ENCODE measurements at places on chromosomes 5 and 9.

DNA sequence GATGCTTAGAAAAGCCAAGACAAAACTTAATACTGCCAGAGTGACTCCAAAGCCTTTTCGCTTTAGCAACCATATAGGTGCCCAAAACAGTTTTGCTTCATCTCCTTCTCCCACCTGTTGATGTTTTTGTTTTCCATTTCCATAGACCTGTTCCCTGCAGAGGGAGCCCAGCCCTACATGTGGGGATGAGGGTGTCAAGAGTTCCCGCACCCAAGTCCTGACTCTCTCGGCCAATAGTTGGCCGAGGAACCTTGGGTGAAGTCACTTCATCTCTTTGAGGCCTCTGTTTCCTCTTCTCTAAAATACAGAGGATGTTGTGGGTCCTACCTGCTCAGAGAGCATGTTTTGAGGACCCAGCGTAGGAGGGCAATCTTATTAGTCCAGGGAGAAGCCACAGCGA, 38.5 kb upstream of the LCP2 start:
- DNase-seq: no peak

DNA sequence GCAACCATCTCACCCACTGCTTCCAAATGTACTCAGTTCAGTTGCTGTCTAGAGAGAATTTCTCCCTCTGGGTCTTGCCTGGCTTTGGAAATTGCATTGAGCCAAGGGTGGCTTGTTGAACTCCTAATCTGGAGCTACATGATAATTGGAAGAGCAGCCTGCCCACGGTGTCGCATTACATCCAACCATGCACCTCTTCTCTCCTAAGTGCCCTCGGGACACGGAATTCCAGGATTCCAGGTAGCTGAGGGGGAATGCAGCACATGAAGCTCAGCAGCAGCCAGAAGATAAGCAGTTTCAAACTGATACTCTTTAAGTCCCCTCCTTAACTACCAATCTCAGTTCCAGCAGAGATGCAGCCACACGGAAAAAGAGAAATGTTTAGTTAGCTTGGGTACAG, 509.4 kb upstream of the KLF4 start:
- DNase-seq: no peak

GRCh38 chr5:158164296-158165047, 305.5 kb upstream of the CLINT1 start:
- no peak for DNase-seq

GRCh38 chr5:38590838-38591522, 34.5 kb upstream of the LIFR start:
- DNase-seq: no peak

- no peak for DNase-seq
These were observed 28.5 kb downstream of the ZNF131 start for GRCh38 chr5:43149231-43149630.

DNA sequence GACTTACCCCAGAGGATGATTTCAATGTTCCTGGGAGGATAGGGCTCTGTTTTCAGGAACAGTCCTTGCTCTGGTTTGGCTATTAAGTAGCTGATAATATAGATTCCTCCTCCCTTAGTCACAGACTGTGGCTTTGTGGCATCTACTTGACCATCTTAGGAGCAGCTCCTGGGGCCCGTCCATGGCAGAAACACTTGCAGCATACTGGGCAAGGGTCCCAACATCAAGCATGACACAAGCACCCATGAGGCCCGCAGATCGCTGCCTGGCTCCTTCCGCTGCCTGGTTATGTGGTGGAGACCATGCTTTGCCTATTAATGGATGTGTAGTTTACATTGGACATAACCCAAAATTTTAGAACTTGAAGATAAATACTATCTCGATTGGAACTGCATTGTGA, 170.1 kb downstream of the ICE1 start:
- no peak for DNase-seq

DNA sequence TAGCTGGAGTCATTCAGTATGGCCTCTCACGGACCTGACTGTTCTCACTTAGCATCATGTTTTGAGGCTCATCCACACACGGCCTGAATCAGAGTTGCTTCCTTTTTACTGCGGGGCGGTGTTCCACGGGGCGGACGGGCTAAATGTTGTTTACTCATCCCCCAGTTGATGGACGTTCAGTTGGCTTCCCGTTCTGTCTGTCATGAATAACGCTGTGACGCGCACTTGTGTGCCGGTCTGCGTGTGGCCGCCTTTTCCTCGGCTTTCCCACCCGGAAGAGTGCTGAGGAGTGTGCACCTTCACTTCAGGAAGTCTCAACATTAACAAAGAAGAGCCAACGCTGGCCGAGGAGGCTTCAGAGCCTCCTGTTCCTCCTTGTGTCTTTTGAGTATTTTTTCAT, 39.0 kb upstream of the IRX4 start:
- DNase-seq: no peak

- no peak for DNase-seq
These were observed 195.9 kb upstream of the TRIM32 start for GRCh38 chr9:116491219-116491618.

DNA sequence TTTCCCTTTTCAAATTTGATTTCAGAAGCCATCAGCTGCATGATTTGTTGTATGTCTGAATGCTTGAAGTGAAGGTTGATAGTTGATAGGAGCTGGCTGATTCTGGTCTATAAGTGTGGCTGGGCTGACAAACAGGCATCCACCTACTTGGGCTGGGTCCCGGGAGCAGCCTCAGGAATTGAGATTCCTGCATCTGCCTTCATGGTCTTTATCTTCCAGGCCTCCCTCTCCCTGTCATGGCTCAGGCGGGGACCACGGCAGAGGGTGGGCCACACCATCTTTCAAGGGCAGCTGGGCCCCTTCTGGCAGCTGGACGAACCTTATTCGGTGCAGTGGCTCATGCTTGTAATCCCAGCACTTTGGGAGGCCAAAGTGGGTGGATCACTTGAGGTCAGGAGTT, 55.9 kb downstream of the ROPN1L start:
- no peak for DNase-seq

DNA sequence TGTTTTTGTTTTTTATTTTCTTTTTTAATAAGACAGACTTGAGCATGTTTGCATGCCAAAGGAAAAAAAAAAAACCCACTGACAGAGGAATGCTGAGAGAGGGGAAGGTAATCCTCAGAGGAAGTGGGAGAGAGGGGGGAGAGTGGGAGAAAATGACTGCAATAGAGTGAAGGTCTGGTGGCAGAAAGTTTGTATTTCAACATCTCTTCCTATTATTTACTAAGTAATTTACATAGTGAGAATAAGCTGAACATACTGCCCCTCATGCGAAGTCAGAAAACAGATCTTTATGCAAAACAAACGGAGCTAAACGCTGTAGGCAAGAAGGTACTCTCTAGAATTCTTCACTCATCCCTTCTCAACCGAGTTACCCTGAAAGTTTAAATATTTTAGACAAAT, 45.0 kb downstream of the ELL2 start:
- no peak for DNase-seq

DNA sequence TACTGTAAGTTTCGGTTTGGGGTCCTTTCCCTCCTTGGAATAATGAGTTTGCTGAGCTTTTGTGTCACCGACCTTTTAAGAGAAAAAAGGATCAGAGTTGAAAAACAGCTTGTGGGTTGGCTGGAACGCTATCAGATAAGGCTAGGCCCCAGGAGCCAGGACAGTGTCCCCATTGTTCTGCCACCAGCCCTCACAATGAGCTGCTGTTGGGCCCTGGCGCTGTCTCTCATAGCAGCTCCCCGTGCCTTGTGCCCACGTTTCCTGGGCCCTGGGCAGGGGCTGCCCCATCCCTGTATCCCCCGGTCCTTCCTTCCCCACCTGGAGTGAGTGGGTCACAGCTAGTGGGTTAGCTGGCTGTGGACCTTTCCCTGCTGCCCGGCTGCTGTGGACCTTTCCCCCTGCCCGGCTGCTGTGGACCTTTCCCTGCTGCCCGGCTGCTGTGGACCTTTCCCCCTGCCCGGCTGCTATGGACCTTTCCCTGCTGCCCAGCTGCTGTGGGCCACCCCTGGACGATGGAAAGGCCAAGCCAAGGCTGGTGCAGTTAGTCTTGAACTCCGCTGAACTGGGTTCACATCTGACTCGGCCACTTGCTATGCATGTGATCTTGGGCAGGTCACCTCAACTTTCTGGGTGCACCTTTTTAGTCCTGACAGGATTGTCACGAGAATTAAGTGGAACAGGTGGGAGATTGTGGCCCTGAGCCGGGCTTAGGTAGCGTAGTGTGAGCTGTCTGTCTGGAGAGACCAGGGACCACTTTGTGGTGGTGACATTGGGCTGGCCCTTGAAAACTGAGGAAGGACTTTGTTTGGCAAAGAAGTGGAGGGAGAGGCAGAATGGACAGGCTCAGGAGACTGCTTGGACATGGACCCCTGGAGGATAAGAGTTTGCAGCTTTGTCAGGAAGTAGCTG, 99.5 kb downstream of the DAB2IP start:
- DNase-seq: no peak

DNA sequence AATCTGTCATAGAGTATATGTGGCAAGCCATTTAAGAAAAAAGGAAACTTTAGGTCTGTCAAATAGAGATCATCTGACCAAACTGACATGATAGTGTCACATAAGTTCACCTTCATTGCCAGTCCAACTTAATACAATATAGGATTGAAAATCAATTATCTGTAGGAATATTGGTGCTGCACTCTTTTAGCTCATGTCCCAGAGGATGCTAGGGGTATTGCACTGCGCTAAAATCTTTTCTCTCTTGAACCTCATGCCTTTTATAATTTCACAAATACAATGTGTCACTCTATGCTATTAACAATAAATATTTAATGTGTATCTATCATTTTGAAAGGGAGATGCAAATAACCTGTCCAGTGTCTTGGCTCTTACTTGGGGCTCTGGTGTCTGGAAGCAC, 72.4 kb upstream of the FAM120A start:
- DNase-seq: no peak

DNA sequence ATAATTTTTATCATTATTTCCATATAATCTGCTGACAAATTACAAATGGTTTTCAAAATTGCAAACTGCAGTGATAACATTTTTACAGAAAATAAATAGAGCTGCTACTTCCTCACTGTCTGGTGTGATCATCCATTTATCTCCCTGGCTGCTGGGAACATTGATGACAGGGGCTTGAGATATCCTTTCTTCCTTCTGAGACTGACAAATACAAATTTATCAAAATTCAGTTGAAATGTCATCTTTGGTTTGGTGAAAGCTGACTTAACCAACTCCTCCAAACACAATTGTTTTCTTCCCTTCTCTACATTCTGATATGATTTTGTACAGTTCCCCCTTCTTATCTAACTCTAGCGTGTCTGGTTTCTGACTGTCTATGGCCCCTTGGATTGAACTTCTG, 611.8 kb upstream of the KLF4 start:
- DNase-seq: no peak

- no peak for DNase-seq
These were observed 848 bp downstream of the RAD50 start for GRCh38 chr5:132557478-132558172.

DNA sequence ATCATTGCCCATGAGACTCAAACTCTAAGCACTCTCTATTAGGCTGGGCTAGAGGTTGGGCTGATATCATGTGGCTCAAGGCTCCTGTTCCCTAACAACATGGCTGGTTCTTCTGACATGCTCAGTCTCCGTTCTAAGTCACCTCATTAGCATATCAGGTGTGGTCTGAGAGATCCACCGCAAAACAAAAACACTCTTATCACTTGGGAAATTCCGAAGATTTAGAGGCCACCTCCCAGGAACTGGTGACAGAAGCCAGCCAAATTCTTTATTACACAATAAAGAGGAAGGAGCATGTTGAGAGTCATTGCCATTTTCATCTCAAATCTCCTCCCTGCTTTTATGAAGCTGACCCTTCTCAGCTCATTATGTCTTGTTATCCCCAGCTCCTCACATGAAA, 107.6 kb downstream of the MSX2 start:
- no peak for DNase-seq

DNA sequence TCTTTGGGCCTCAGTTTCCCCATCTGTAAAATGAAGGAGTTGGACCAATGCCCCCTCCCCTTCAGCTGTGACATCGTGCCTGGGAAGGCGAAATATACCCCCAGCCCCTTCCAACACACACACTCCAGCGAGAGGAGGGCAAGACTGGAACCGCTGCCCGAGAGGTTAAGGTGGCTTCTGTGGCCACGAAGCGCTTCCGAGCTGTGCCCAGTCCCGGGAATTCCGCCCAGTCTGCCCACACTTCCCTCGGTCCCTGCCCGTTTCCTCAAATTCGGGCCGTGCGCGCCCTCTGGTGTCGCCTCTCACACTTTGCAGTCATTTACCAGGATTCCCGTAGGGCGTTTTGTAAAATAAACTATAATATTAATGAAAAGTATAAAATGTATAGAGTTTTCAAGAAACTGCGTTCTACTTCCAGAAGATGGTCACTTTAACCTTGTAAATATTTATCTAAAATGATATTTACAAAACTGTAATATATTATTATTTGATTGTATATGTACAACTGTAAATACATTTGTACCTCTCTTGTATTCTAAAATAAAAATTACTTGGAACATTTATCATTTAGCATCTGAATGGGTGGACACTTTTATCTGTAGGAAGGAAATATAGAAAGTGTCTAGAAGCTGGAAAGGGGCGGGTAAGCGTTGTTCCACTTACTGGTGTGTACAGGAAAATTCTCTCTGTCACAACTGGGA, 11.0 kb upstream of the EXOSC2 start:
- DNase-seq: peak; percentile 80

DNA sequence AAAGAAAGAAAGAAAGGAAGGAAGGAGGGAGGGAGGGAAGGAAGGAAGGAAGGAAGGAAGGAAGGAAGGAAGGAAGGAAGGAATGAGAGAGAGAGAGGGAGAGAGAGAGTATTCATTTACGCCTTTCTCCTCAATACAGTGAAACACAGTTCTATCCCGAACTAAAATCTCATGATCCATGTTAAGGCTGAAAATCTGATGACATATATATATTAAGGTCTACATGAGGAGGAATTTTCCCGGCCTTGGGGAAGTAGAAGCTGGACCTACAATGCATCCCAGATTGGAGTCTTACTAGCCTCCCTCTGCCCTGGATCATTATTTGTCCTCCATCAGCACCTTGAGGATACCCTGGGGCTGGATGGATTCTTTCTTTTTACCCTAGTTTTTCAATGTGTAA, 95.1 kb upstream of the DAPK1 start:
- no peak for DNase-seq

DNA sequence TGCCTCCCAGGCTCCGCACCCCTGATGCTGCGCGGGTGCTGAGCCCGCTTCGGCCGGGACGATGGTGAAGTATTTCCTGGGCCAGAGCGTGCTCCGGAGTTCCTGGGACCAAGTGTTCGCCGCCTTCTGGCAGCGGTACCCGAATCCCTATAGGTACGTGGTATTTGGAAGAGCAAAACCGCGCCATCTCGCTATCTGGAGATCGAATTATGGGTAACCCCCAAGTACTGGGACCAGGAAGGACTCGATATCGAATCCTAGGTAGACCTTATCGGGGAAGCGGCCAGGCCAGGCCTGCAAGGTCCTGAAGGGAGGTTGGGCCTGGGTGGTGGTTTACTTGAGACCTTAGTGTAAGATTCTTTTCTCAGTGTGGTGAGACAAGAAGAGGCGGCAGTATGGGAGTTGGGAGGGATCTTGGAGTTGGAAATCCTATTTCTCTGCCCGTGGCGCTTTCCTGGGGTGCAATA, 359 bp downstream of the PRELID1 start:
- no peak for DNase-seq
